Activated naive CD8-positive, alpha-beta T cell treated with anti-CD3 and anti-CD28 coated beads, Interleukin-2, amount 10 ng/mL, durations not matched to agents 7 days and 5 days (primary cell): ENCODE measurements at places on chromosomes 4 and X.

DNA sequence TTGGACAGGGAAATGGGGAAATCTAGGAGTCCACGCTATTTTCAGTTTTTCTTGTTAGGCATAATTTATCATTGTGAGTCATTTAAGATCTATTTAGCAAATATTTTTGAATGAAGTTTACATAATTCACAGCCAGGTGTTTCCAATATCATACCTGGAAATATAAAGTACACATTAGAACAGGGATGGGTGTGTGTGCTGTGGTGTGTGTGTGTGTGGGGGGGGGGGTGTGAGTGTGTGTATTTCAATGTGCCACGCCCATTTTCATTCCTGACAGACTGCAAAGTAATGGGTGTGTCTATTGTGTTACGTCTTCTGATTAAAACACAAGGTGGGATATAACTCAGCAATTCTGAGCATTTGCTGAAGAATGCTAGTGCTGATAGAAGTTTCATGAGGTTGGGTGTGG lies 33.2 kb downstream of the ARHGAP10 start:
- no peak for DNase-seq

GRCh38 chr4:183971929-183972490 lies 66.9 kb downstream of the STOX2 start:
- DNase-seq: no peak

- no peak for DNase-seq
These were observed 139.6 kb downstream of the DCLK2 start for GRCh38 chr4:150217808-150218207.

GRCh38 chrX:54248309-54248708 lies 65.3 kb upstream of the FAM120C start:
- no peak for DNase-seq
